Breast epithelium (tissue), 4 donors: ENCODE measurements at places on chromosomes 7 and 10. TPM values are rescaled to one million over a fixed set of nuclear protein-coding genes. Genes with fewer than 3 reads are reported as not detected.
A peak's percentile ranks its signal among the peaks of the same experiment; 100 is the strongest.

DNA sequence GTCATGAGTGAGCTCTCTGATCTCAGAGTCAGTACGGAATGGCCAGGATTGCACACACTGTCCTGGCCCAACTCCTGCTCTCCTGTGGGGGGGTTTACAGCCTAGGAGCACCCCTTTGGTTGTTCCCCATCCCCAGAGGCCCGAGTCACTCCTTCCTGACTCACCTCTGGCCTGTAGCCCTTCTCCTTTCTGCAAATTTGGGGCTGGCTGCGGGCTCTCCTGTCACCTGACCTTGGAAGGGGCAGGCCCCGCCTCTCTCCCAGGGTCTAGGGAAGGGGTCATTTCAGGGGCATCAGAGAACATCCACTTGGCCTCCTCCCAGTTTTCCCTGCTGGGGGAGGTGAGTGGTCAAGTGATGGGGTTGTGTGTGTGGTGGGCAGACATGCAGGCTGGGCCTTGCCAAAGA is 1.7 kb downstream of the NYAP1 start:
- no peak overlapping the region for H3K4me3 ChIP-seq
- no peaks in the 10 kb centered on the region for H3K36me3 ChIP-seq
- DNase-seq: no peak

PHYHIPL gene
- total RNA-seq: 0.44 TPM

- no peaks in the 10 kb centered on the region for H3K27me3 ChIP-seq
- H3K4me3 ChIP-seq: no peak overlapping the region
- no peak for DNase-seq
- H3K27ac ChIP-seq: no peak overlapping the region
- no peaks in the 10 kb centered on the region for H3K4me1 ChIP-seq
- no peaks in the 10 kb centered on the region for H3K36me3 ChIP-seq
Observed at GRCh38 chr10:113991091-113991860, 52.4 kb upstream of the ADRB1 start.

C10orf90 gene
- 3.9 TPM for total RNA-seq

GRCh38 chr10:110865809-110866482 is 5.8 kb upstream of the PDCD4 start:
- H3K27me3 ChIP-seq: no peaks in the 10 kb centered on the region
- peak overlapping the region; percentile 76 for H3K27ac ChIP-seq
- peaks cover 19% of the 10 kb centered on the region for H3K4me1 ChIP-seq
